Cardiac muscle cell (in vitro differentiated cells and primary cell): ENCODE measurements at places on chromosomes 13 and 19.
A peak's percentile ranks its signal among the peaks of the same experiment; 100 is the strongest.

- no peak for DNase-seq
Observed at GRCh38 chr13:47146136-47146535, 249.3 kb upstream of the HTR2A start.

GRCh38 chr13:20142927-20143480 lies 17.8 kb downstream of the GJA3 start:
- no peak for DNase-seq

- no peak for DNase-seq
Observed at GRCh38 chr13:102367836-102368235, 34.0 kb downstream of the FGF14 start.

GRCh38 chr13:20035130-20035529 lies 76.6 kb downstream of the ZMYM2 start:
- DNase-seq, result peak; percentile 7

GRCh38 chr13:97387890-97388289 lies 46.1 kb upstream of the RAP2A start:
- DNase-seq, result no peak
